ENCODE measurements at places on chromosomes 7 and 10.

DNA sequence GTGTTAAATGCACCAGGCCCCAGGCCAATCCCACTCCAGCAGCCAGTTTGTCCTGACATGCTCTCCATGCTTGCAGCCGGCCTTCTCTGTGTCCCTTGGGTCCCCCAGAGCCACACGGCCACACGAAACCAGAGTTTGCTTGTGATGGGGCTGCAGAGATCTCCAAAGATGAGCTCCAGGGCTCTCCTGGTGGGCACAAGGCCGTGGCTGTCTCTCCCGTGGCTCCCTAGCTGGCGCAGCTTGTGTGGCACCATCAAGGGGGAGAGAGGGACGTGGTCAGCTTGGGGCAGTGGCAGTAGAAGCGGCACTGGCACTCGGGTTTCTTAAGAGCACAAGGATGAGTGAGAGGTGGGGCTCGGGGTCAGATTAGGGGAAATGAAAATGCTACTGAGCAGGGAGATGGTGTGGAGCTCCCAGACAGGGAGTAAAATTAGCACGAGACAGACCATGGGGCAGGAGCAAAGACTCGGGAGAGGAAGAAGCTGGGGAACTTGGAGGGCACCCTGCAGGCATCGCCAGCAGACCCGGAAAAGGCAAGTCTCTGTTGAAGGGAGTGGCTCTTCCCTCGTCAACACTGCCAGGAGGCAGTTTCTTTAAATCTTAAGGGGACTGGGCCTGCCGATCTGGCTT lies 572.5 kb upstream of the FOXK1 start:
- no peak for DNase-seq

- DNase-seq = peak; percentile 60
Measured at GRCh38 chr7:116354171-116354545, 143.8 kb downstream of the TES start.

DNA sequence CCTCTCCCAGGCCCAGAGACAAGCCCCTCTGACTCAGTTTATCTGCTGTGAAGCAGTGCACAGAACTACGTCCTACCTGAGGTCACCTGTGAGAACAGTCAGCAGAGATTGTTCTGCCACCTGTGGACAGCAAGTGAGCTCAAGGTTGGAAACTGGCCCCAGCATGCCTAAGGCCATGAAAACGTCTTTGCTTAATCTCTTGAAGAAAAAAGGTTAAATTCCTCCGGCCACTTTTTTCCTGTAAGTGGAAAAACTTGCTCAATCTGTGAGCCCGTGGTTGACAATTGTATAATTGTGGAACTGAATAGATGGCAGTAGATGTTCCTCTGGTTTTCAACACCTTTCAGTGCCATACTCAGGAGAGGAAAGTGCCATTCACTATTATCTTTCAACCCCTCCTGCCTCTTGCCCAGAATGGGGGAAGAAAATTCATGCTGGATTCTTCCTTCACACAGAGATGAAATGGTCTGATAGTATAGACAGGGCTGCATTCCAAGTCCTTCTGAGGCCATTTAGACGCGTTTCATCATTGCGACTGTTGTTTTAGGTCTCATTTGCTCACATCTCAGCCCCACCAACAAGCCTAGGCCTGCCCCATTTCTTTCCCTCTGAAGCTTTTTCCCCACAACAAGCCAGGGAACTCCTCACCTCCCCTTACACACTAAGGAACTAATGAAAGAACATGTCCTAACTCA lies 292.9 kb downstream of the FZD1 start:
- no peak for DNase-seq

DNA sequence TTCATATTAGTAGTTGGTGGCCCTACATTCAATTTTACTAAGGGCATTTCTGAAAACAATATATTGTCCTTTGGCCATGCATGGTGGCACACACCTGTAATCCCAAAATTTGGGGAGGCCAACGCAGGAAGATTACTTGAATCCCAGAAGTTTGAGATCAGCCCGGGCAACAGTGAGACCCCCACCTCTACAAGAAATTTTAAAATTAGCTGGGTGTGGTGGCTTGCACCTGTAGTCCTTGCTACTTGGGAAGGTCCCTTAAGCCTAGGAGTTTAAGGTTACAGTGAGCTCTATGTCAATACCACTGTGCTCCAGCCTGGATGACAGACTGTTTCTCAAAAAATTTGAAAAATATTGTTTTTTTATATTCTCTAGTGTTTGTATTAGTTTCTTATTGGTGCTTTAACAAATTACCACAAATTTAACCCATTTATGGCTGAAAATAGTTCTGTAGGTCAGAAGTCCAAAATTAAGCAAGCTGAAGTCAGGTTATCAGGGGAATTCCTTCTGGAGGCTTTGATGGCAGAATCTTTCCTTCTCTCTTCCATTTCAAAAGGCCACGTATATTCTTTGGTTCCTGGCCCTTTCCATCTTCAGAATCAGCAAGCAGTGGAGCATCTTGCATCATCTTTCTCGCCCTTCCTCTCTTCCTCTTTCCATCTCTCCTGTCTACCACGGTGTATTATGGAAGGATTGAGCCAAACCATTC lies 12.4 kb downstream of the CBX3 start:
- DNase-seq = no peak

- no peak for DNase-seq
Measured at GRCh38 chr7:114789161-114789560, 132.7 kb upstream of the MDFIC start.

- DNase-seq = no peak
Measured at GRCh38 chr10:112376396-112376790, 2.5 kb downstream of the ACSL5 start.

DNA sequence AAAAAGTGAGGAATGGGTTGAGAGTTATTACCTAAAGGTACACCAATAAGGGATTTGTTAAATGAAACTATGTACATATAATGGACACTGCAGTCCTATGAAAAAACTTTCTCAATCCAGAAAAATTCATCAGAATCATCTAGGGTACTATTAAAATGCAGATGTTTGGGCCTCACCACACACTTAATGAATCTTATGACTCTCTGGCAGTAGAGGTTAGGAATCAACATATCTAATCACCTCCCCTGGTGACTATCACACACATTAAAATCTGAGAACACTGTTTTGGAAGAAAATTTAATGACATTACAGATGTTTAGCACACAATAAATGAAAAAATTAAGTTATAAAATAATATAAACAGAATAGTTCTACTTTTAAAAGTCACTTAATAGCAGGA lies 32.1 kb downstream of the BAZ1B start:
- no peak for DNase-seq

- DNase-seq = no peak
Measured at GRCh38 chr10:118116362-118116714, 69.6 kb upstream of the RAB11FIP2 start.

DNA sequence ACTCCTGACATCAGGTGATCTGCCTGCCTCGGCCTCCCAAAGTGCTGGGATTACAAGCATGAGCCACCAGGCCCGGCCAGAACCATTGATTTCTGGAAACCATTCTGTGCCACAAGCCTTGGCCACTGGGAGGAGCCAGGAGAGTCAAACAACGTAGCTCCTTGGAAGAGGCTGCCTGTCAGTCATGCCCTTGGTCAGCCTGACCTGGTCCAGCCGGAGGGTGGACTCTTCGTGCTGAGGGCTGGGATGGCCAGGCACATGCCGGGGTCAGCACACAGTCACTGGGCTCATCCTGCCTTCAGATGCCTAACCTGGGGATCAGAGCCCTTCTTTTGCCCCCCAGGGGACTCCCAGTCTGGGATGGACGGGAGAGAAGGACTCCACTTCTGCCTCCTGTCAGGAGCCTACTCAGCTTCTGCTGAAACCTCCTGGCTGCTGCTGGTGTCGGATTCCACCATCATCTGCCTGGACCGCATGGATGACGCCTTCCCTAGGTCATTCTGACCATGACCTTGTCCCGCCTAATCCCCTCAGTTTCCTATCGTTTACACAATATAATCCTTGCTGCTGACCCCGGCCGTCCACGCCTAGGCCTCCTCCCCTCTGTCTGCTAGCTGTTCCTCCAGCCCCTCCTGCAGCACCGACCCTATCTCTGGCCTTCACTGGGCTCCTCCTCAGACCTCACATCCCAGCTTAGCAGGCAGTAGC lies 30.4 kb downstream of the TMEM270 start:
- no peak for DNase-seq

DNA sequence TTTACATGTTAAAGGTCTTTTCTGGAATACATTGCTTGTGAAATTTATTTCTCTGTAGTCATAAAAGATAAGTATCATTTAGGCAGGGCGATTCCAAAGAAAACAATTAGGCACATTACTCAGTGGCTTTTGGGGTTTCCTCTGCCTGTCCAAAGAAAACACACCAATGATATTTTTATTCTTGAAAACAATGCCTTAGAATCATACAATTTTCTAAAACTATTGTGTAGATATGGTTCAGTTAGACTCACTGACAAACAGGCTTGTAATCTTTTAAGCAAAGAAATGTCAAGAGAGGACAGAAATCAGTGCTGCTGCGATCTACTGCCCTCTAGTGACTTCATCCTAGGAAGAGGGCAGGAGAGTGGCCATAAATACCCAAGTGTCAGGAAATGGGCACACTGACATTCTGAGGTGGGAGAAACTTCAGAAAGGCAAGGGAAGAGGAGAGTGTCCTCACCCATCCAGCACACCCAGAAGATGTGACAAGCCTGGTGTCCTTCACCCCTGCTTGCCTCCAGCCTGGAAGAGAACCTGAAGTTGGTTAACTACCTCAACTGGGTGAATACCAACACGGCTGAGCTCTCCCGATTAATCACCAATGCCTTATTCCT lies 120.5 kb downstream of the GALNT11 start:
- DNase-seq = no peak

GRCh38 chr10:66836057-66836456 lies 89.8 kb upstream of the LRRTM3 start:
- DNase-seq = no peak

DNA sequence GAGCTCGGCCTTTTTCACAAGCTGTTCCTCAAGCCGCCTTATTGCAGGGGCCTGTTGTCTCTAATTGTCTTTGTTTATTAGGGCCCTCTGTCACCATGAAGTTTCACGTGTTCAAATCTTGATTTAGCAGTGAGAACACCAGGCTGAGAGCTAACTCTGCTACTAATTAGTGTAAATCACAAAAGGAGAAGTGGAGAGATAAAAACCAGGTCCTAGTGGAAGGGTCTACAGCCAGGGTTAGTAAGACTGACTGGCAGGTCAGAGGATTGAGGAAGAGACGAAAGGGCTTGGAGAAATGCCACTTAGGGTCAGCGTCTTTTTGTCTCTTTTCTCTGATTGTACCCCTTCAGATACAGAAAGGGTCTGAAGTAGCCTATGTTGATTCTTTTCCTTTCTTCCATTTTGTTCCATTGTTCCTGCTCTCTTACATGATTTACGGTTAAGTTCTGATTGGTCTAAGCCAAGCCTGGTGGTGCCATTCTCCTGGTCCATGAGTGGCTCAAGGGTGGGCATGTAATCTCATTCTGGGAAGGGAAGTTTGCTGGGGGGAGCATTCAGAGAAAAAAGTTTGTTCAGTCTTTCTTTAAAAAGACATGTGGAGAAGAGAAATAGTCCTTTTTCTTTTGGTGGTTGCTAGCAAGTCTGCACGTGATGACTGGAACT lies 21.3 kb downstream of the SSMEM1 start:
- DNase-seq = no peak

DNA sequence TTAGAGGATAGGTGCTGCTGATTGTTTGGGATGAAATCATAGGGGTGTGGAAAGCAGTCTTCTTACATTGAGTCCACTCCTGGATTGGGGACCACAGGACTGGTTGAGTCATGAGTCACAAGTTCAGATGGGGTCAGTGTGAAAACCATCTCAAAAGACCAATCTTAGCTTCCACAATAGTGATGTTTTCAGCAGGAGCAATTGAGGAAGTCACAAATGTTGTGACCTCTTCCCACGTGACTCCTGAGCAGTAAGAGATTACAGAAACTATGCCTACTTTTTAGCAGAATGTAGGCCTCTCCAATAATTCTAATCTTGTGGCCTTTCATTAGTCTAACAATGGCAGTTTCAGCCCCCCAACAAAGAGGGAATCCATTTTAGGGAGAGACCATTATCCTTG lies 256.9 kb upstream of the CDC14C start:
- DNase-seq = no peak

DNA sequence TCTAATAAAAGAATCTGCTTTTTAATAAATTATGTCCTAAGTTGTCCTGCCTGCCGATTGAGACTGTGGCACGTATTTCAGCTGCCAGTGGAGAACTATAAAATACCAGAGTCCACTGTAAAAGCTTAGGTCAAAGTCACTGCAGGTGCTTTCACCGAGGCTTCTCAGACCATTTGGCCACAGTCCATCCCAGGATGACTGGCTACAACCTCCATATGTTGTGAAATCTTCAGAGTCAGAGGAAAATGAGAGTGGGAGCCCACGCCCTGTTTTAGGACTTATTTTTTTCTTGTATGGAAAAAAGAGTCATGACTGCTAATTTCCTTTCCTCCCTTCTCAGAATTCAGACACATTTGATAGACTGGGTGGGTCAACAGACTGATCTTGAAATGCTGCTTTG lies 182.9 kb downstream of the ANK3 start:
- no peak for DNase-seq

GRCh38 chr10:95384011-95384704 lies 93.4 kb upstream of the PDLIM1 start:
- DNase-seq = no peak

DNA sequence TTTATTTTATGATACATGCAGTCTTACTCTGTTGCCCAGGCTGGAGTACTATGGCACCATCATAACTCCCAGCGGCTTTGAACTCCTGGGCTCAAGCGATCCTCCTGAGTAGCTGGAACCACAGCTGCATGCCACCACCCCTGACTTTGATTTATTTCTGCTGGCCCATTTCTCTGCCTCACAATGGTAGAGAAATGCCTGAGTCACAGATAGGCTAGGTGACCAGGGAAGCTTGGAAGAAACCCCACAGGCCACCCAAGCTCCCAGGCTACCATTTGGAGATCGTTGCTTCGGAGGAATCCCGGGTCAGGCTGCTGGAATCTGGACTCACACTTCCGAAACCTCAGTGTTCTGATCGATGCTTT lies 17.4 kb upstream of the BAIAP2L1 start:
- DNase-seq = no peak

- peak; percentile 59 for DNase-seq
Measured at GRCh38 chr10:784403-785088, 95.1 kb upstream of the DIP2C start.

- no peak for DNase-seq
Measured at GRCh38 chr7:158541346-158542010, 46.1 kb downstream of the PTPRN2 start.

Data from right lobe of liver (tissue), 6 donors.